ENCODE measurements at places on chromosomes 2 and 18.

DNA sequence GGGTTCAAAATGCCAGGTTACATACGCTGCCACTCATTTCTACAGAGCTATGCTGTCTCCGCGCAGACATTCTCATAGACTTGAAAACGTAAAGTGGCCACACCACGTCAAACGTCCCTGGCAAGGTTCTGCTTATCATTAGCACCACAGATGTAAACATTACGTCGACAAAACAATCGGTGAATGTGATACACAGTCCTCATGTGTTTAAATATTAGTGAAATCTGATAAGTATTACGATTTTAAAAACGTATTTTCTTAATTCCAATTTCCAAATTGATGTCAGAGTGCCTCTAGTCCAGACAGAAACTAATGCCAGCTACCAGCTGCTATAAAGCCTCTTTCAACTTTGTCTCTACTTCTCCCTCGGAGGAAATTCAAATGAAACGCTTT lies 1.2 kb downstream of the STK17B start:
- DNase-seq, result peak; percentile 12

DNA sequence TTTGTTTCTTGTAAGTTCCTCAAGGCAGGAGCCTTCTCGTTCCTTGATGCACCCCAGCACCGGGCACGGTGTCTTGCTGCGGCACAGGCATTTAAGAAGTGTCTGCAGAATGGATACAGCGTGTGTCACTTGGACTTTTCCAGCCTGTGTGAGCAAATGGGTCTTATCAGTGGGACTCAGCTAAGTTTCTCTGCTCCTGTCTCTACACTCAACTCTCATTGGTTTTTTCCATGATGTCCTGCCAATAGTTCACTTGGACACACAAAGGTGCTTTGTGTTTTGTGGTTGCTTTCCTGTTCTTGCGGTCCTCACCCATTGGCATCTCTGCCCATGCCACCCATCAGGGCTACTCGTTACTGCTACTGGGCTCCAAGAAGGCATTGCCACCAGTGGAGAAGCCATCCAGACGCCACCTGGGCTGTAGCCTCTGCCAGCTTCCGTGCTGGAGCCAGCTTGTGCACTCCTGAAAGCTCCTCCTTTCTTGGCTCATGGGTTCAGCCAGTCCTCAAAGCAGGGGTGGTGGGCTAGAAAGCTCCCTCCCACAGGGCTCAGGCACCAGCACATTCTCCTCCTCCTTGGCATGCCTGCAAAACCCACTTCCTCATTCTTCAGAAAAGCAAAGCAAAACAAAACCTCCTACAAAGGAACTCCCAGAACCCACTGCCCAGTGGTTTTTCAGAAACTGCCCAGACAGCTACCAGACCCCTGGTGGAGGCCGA lies 41.4 kb downstream of the IL1R2 start:
- peak; percentile 66 for DNase-seq

- no peak for DNase-seq
Measured at GRCh38 chr2:227376656-227377396, 2.3 kb downstream of the TM4SF20 start.

DNA sequence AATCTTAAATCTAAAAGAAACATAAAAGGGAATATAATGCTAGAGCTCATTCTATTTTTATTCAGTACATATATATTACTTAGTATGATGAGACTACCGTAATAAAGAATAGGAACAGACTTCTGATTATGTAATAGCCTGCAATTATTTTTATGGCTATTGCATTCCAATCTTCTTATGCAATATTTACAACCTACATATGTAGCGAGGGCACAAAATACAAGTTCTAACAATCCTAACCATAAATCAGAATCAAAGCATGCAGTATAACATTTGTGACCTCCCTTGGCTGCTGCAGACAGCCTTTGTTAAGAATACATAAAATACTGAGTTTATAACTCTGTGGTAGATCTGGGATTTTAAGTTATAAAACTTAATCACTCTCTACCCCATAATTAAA lies 177.6 kb downstream of the BABAM2 start:
- no peak for DNase-seq

GRCh38 chr18:71131918-71132317 lies 843.1 kb downstream of the SOCS6 start:
- no peak for DNase-seq

DNA sequence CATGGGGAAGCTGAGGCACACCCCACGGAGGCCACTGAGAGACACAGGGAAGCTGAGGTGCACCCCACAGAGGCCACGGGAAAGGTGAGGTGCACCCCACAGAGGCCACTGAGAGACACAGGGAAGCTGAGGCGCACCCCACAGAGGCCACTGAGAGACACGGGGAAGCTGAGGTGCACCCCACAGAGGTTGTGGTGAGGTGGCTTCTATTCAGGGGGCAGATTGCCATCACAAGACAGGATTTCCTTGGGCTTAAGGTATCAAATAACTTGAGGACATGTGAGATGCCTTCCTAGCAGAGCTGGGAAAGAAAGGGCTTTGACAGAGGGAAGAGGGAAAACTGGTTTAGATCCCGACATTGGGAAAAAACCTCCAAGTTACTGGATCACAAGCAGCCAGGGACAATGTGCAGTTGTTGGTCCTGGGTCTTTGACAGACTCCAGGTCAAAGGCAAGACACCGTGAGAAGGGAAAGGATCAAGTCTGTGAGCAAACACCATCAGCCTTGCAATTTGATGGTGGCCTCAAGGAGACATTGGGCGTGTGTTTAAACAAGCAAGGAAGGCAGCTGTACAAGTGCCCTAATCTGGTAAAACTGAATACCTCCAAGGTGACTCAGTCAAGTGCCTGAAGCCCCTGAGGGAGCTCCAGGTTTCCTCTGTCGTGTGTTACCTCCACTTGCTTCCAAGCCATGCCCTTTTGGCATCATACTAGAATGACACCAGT lies 133.2 kb upstream of the EPAS1 start:
- DNase-seq, result no peak

- DNase-seq, result no peak
Measured at GRCh38 chr2:20146401-20146800, 78.5 kb downstream of the SDC1 start.

DNA sequence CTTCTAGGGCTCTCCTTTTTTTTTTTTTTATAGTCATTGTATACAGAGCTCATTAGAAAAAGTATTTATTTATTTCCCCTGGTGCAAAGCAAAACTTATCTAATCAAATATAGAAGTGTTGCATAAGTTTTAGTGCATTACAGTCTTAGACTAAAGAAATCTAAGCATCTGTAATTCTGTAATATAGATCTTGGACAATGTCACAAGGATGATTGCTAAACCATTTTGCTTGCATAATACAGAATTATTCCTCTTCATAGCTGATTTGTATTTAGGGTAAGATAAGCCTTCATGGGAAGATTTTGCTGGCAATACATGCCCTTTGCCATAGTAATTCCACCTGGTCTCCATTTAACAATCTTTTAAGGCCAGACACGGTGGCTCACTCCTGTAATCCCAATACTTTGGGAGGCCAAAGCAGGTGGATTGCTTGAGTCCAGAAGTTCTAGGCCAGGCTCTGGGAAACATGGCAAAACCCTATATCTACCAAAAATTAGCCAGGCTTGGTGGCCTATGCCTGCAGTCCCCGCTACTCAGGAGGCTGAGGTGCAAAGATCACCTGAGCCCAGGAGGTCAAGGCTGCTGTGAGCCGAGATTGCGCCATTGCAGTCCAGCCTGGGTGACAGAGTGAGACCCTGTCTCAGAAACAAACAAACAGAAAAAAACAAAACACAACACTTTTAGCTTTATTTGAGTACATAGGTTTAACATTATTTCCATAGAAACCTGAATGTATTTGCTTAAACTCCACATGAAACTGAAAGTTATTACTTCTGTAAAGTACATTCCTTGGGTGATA lies 2.2 kb upstream of the ACADL start:
- no peak for DNase-seq

- no peak for DNase-seq
Measured at GRCh38 chr18:68928762-68929675, 131.1 kb downstream of the CCDC102B start.

DNA sequence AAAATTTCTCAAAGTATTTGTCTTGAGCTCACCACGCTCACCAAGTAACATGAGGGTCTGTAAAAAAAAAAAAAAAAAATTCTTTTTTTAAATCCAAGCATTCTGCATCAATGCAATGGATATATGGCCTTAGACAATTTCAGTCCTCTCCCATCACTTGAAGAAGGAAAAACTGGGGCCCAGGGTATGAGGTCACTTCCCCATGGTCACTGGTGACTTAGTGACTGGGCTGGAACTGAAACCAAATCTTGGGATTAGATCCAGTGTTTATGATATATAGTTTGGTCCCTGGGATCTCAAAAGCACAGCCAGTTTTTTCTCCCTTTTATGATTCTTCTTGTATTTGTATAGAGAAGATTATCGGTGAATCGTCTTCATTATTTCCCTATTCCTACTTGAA lies 477.9 kb upstream of the TNP1 start:
- no peak for DNase-seq

GRCh38 chr2:223877721-223878410 lies 40.5 kb upstream of the AP1S3 start:
- no peak for DNase-seq

DNA sequence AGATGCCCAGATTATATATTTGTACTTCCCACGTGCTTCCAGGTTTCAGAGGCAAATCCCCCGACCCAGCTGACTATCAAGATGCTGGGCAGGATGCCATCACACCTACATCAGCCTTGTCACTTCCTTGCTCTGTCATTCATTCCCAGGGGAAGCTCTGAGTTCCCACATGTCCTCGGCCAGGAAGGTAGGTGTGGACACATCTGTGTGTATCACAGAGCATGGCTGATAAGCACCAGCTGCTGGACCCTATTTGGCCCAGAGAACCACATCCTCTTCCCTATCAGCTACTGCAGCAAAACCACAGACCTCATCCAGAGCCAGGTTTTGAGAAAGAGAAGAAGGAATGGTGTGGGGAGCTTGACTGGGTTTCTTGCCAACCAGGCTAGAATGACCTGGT lies 31.9 kb upstream of the ITGA6 start:
- DNase-seq, result no peak

Measured in AG08396 (cell line).